ENCODE measurements at places on chromosomes 5 and 9. TPM values are rescaled to one million over a fixed set of nuclear protein-coding genes. Genes with fewer than 3 reads are reported as not detected.

DNA sequence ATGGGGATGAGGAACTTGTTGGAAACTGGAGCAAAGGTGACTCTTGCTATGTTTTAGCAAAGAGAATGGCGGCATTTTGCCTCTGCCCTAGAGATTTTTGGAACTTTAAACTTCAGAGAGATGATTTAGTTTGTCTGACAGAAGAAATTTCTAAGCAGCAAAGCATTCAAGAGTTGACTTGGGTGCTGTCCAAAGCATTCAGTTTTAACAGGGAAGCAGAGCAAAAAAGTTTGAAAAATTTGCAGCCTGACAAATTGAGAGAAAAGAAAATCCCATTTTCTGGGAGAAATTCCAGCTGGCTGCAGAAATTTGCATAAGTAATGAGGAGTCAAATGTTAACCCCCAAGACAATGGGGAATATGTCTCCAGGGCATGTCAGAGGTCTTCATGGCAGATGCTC, 682.3 kb upstream of the ST8SIA4 start:
- H3K4me1 ChIP-seq: no peaks in the 10 kb centered on the region
- no peaks in the 10 kb centered on the region for H3K36me3 ChIP-seq
- DNase-seq: no peak
- H3K4me3 ChIP-seq: no peak overlapping the region
- H3K27ac ChIP-seq: no peak overlapping the region

GRCh38 chr5:96703995-96704394, 41.8 kb downstream of the CAST start:
- peak overlapping the region; percentile 74 for H3K4me3 ChIP-seq
- H3K36me3 ChIP-seq: no peaks in the 10 kb centered on the region
- peaks cover 32% of the 10 kb centered on the region for H3K4me1 ChIP-seq
- no peak for DNase-seq
- H3K27ac ChIP-seq: peak overlapping the region; percentile 92

TAS2R1 gene
- total RNA-seq: 0.50 TPM

DNA sequence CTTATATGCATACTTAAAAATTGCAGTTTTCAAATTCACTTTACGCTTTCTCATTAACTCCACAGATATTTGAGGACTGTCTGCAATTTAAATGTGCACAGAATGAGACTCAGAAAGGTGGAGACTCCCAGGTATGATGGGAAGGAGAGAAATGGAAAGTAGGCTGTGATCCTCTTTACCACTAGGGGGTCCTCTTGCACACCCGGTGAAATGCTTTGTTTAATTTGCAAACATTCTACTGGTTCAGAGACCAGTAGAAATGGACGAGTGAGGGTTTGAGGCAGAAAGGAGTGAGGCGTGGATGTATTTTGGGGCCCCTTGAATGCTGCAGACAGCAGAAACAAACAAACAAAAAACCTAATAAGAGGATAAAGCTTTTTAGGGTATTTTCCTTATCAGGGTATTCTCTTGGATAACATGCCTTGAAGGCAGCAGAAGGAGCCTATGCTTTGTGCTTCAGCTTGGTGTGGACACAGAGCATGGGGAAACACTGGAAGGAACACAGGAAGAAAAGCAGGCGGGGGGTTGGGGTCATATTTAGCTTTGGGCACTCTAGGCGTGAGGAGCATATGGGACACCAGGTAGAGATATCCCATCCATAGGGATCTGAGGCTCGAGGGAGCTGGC, 410.1 kb downstream of the DMRT2 start:
- no peak overlapping the region for H3K4me3 ChIP-seq
- H3K4me1 ChIP-seq: no peaks in the 10 kb centered on the region
- no peak overlapping the region for H3K27ac ChIP-seq

SYK gene
- total RNA-seq: 30.8 TPM

TAF11L10 gene
- total RNA-seq: not detected

GRCh38 chr5:165127941-165128340, 1622.5 kb downstream of the MAT2B start:
- DNase-seq: no peak
- no peak overlapping the region for H3K27ac ChIP-seq

DIMT1 gene
- 19.3 TPM for total RNA-seq

FAM200C gene
- 10.6 TPM for total RNA-seq

DNA sequence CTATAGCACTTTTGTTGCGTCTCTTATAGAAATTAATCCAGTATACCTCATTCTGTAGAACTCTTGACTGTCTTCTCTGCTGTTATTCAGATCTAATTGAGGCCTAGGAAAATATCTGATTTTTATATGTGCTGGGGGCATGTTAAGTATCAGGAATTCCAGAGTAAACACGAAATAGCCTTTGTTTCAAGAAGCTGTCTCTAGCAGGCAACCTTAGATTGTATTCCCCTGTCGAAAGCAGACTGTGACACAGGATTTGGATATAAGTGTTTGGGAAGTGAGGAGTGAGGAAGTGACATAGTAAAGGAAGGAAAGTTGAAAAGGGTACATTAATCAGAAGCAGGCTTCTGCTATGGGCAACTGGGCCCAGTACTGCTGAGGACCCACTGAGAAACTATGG, 72.1 kb upstream of the RASA1 start:
- no peak overlapping the region for H3K27ac ChIP-seq
- H3K27me3 ChIP-seq: no peaks in the 10 kb centered on the region
- H3K36me3 ChIP-seq: no peaks in the 10 kb centered on the region
- no peak overlapping the region for H3K4me3 ChIP-seq
- DNase-seq: no peak
- H3K4me1 ChIP-seq: no peaks in the 10 kb centered on the region

Data from testis (tissue), 5 donors.